ENCODE measurements at places on chromosomes 7 and 10.

DNA sequence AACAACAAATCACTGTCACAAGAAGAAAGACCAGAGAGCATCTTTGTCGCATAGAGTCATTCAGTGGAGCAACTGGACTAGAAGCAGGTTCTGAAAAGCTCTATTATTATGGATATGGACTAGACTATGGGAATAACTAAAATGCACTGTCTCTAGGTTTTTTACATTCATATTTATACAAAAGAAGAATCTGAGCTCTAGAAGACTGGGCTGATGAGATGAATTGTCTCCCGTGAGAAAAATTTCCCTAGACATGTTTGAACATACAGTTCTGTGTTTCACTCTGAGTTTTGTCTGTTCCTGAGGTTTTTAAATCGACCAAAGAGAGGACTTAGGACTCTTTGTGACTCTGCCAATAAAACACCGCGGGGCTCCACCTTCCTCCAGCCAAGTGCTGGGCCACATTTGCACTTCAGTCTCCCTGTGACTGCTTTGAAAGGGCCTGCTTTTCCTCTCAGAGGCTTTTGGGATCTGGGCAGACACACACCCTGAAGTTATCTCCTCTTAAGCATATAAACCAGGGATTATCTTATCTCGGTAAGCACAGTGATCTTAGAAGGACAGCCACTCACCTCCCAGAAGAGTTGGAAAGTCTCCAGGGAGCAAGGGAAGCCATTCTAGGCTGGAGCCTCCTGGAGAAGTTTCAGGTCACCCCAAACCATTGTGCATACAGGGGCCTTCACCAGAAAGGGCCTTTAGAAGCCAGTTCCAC, 101.0 kb upstream of the JCAD start:
- peak; percentile 40 for DNase-seq

DNA sequence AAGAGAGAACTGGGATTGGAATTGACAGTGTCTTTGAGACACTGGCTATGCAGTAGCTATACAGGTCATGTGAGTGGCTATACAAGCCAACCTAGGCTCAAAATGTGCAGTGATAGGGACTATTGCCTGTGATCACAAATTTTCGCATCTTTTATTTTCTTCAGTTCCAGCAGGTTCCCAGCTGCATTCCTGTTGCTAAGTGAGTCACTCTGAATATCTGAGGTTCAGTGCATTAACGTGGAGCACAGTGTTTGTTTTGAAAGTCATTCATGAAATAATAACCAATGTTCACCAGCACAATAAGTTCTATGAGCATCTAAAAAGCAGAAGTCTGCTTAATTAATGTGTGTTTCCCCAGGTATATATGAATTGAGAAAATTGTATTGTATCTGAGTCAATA, 1236.0 kb upstream of the CELF2 start:
- no peak for DNase-seq

GRCh38 chr7:106566672-106567071, 94.3 kb downstream of the CCDC71L start:
- no peak for DNase-seq

- no peak for DNase-seq
These were observed 904.1 kb downstream of the KCNMA1 start for GRCh38 chr10:76733441-76733936.

- no peak for DNase-seq
These were observed 8.6 kb downstream of the GCK start for GRCh38 chr7:44180631-44181030.

GRCh38 chr10:79348640-79348988, 1.3 kb downstream of the PPIF start:
- no peak for DNase-seq

GRCh38 chr10:78925275-78925674, 143.5 kb upstream of the ZMIZ1 start:
- DNase-seq, result no peak

- DNase-seq, result no peak
These were observed 340.8 kb downstream of the KCNMA1 start for GRCh38 chr10:77296534-77297392.

DNA sequence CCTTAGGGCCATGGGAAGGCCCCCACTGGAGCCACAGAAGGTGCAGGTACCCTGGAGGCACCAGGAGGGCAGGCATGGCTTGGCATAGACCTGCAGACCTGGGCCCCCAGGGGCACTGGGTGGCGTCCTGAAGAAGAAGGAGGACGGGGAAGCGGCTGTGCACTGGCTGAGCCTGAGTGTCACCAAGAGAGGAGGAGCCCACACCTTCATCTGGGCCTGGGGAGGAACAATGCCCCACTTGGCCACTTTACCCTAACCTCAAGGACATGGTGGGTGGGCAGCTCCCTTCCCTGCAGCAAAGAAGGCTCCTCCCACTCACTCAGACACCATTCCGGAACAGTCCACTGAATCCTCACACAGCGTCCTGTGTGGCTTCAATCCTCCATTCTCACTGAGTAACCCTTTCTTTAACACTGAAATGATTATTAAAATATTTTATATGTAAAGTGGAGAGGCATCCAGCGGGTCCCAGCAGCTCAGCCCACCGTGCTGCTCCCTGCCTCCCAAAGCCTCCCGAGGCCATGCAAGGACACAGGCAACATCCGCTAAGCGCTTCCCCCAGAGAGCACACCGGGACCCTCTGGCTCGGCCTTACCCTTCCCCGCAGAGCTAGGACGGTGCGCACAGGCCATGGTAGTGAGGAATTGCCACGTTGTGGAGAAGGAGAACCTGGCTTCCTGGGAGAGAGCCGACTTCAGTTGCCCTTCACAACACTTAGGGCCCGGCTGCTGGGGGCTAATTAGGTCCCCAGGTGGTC, 516.7 kb upstream of the MGMT start:
- DNase-seq, result no peak

- no peak for DNase-seq
These were observed 60.8 kb upstream of the SP4 start for GRCh38 chr7:21367081-21367480.

DNA sequence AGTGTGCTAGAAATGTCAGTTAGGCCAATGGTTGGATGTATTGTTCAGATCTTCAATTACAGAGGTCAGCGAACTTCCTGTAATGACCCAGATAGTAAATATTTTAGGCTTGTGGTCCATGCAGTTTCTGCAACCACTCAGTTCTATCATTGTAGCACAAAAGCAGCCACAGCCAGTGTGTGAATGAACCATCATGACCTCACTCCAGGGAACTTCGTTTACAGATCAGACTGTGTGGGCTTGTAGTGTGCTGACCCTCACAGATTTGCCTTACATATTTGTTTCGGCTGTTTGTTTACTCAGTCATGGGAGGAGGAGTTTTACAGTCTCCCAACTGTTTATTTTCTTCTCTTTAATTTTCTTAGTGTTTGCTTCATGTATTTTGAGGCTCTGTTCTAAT, 55.4 kb downstream of the LANCL2 start:
- DNase-seq, result no peak

DNA sequence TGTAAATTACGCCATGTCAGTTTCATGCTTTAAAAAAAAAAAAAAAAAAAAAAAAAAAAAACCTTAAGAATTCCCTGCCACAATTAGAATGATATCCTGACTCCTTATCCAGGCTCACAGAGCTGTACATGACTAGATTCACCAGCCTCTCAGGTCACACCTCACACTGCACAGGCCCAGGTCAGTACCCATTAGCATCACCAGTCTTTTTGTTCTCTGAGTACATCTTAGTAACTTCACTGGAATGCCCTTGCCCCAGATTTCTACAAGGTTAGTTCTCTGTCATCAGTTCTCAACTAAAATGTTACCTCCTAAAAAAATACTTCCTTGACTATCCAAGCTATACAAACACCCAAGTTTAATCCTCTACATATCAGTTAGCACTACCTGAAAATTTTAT, 211.0 kb downstream of the LRRN3 start:
- no peak for DNase-seq

DNA sequence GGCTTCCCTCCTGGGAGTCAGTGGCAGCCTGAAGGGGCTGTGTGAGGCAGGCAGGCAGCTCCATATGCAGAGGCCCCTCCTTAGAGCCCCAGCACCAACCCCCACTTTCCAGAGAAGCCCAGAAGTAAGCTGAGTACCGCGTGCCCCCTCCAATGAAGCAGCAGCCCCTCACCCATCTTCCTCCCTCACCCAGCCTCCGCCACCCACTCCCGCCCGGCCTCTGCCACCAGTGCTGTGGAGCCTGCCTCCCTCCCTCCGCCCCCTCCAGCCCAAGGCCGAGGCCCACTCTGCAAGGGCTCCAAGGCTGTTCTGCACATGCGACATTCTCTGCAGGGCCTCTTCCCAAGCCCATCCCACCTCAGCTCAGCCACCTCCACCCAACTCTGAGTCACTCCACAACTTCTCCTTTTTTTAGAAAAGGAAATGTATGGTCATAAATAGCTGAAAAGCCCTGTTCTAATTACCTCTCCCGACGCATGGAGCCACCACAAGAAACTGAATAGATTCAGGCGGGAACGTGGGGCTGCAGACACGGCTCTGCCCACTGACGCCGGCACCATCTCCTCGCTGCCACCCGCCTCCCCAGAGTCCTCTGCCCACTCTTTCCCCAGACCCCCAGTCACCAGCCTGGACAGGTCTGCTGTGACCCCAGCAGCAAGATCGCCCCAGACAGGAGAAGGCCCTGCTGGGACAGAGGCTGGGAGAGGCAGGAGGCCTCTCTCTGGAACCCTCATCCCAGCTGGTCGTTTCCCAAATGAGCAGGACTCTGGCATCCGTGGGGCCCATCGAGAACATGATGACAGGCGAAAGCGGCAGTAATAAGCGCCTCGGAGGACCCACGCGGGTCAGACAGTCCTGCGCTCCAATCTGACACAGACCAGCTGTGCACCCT, 213.9 kb downstream of the MAD1L1 start:
- DNase-seq, result no peak

GRCh38 chr7:156652886-156653568, 12.5 kb downstream of the RNF32 start:
- DNase-seq, result no peak

GRCh38 chr10:114821293-114821914, at the start of gene FHIP2A:
Gene FHIP2A (plus strand): TSS chr10:114821780. CDS start chr10:114822079, 299 bp downstream.
- DNase-seq, result peak; percentile 87

DNA sequence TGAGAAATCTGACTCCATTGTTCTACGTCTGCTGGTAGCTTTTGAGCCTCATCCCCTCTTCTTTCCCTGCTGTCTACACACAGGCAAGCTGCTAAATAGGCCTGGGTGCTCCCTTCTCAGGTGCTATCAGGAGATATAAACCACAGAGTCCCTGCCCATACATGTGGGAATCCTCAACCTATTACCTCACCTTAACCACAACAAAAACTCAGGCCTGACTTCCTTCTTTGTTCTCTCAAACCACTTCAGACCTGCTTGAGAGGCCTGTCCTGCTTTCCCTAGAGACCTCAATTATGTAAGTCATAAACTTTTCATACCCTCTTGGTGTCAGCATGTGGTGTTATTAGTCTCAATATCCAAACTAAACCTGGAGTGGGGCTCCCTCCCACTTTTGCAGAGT, 75.0 kb upstream of the MAGI2 start:
- DNase-seq, result no peak
